ENCODE measurements at places on chromosomes 4 and X. TPM values are rescaled to one million over a fixed set of nuclear protein-coding genes. Genes with fewer than 3 reads are reported as not detected.

GRCh38 chr4:161792991-161793390, 370.8 kb downstream of the FSTL5 start:
- no peak overlapping the region for H3K4me3 ChIP-seq
- DNase-seq: no peak
- no peaks in the 10 kb centered on the region for H3K4me1 ChIP-seq

GRCh38 chr4:62288808-62289541, 1088.8 kb downstream of the ADGRL3 start:
- H3K36me3 ChIP-seq: no peaks in the 10 kb centered on the region
- H3K4me3 ChIP-seq: no peak overlapping the region

DNA sequence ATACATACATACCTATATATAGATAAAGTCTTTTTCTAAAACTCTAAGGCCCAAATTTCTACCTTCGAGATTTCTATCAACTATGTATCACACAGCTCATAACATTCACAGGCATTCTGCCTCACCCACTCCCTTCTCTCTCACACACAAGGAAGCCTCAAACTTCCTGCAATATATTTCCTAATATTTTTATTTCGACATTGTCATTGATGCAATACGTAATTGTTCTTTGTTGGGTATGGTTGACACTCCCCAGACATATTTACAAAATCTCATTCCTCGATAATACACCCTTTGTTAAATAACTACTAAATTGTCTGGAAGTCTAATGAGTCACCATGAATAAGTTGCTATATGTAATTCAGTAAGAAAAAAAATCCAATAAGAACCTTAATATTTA, 143.5 kb downstream of the HNRNPD start:
- H3K4me1 ChIP-seq: no peaks in the 10 kb centered on the region
- H3K27ac ChIP-seq: no peak overlapping the region
- H3K36me3 ChIP-seq: no peaks in the 10 kb centered on the region
- no peak for DNase-seq
- H3K27me3 ChIP-seq: no peaks in the 10 kb centered on the region

DNA sequence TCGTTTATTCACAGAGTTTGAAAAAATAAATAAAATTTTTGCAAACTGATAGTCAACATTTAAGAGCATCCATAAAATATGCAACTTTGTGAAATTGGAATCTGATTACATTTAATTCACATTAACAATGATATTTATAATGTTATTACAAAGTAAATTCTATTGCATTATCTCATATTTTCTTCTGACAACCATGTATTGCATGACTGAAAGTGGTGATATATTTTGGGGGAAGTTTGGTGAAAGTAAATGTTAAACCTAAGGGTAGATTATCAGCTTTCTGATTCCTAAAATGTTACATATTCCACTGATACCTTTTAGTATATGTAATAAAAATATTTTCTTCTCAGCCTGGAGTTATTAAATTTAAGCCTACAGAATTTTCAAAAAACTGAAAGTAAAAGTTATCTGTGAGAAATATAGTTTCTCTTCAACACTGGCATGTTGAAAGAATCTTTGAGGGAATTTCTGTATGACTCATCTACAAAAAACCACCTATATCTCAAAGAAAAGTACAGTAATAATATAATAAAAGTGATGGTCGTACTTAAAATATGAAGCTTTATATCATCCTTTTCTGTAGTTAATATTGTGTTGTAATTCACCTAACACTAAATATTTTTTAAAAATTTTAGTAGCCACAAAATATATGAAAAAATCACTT, 1179.6 kb upstream of the PCDH7 start:
- H3K27ac ChIP-seq: no peak overlapping the region
- H3K4me3 ChIP-seq: no peak overlapping the region
- no peaks in the 10 kb centered on the region for H3K27me3 ChIP-seq
- H3K36me3 ChIP-seq: no peaks in the 10 kb centered on the region
- H3K4me1 ChIP-seq: no peaks in the 10 kb centered on the region

DNA sequence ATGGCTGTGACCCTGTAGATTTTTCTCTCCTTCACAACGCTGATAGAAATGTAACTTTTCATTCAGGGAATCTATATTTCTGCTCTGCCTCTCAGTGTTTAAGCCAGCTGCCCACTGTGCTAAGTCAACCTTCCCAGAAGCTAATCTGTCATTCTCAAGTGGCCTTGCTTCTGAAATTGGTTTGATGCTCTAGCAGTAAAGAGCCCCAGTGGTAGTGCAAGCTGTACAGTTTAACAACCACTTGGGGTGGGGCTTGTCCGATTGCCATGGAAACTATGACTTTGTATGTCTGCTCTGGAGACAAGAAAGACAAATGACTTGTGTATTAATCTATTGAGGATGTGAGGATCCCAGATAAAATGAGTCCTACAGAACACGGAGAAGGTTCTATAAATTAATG, 620.9 kb upstream of the GALNT7 start:
- H3K4me3 ChIP-seq: no peak overlapping the region
- H3K27me3 ChIP-seq: no peaks in the 10 kb centered on the region
- H3K27ac ChIP-seq: no peak overlapping the region
- no peaks in the 10 kb centered on the region for H3K4me1 ChIP-seq
- H3K36me3 ChIP-seq: no peaks in the 10 kb centered on the region

DNA sequence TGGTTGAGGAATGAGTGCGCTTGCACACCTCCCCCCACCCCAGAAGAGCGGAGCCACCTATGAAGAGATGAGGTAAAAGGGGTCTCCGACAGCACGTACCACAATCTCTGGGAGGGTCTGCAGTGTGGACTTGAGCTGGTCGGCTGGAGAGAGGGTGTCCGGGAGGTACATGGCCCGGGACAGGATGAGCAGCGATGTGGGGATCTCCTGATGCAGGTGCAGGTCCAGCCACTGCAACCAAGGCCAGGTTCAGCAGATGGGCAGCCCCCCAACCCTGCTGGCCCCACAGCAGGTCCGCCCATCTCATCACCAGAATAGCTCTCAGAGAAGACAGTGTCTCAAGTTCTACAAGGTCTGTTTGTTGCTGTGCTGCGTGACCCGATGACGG, 30.4 kb downstream of the FGFR3 start:
- no peaks in the 10 kb centered on the region for H3K27me3 ChIP-seq
- H3K27ac ChIP-seq: no peak overlapping the region
- no peak for DNase-seq

STARD8 gene
- 2.9 TPM for polyA plus RNA-seq

GRCh38 chrX:49951524-49952193, 29.3 kb downstream of the CLCN5 start:
- H3K4me1 ChIP-seq: no peaks in the 10 kb centered on the region
- DNase-seq: no peak
- H3K27ac ChIP-seq: no peak overlapping the region

- H3K27me3 ChIP-seq: no peaks in the 10 kb centered on the region
- H3K4me3 ChIP-seq: no peak overlapping the region
- no peak overlapping the region for H3K27ac ChIP-seq
- DNase-seq: no peak
- no peaks in the 10 kb centered on the region for H3K36me3 ChIP-seq
Measured at GRCh38 chr4:161314371-161314770, 849.4 kb downstream of the FSTL5 start.

BEX1 gene
- 6.9 TPM for polyA plus RNA-seq

DNA sequence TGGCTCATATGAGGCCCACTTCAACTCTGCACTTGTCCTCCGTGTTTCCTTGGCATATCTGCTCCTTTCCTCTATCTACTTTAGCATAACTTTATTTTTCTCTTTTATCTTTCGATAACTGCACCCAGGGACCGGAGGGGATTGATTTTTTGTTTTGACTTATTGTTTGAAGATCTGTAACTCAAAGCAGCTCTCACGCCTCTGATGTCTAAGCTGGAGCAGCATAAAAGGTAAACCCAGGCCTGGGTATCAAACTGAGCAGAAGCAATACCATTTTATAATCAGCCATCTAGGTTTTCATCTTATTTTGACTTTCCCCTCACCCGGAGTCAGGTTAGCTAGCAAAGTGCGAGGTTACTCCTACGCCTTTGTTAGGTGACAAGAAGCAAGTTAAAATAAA, 28.4 kb downstream of the LEF1 start:
- H3K4me1 ChIP-seq: no peaks in the 10 kb centered on the region
- no peak overlapping the region for H3K27ac ChIP-seq
- no peaks in the 10 kb centered on the region for H3K36me3 ChIP-seq

GRCh38 chr4:13933191-13933590, 305.7 kb upstream of the BOD1L1 start:
- H3K4me1 ChIP-seq: no peaks in the 10 kb centered on the region
- no peaks in the 10 kb centered on the region for H3K36me3 ChIP-seq
- H3K4me3 ChIP-seq: no peak overlapping the region
- H3K27ac ChIP-seq: no peak overlapping the region
- DNase-seq: no peak
- H3K27me3 ChIP-seq: no peaks in the 10 kb centered on the region

GRCh38 chr4:174423257-174423944, 98.9 kb downstream of the HPGD start:
- H3K27ac ChIP-seq: no peak overlapping the region
- no peak for DNase-seq
- peaks cover 10% of the 10 kb centered on the region for H3K4me1 ChIP-seq
- H3K27me3 ChIP-seq: no peaks in the 10 kb centered on the region

DNA sequence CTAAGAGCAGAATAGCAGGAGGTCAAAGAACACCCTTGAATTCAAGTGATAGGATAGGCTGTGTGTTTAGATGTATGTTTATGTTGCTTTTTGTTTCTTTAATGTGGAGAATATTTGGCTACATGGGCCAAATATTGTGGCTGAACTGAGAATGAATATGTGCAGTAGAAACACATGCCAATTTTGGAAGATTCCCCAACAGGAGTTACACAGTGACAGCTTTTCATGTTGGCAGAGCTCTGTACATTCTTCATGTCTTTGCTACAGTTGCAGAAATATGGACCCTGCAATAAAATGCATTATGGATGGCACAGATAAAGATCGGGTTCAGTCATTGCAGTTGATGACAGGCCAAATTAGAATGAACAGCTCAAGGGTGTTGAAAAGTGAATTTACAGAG, 82.8 kb upstream of the SLC4A4 start:
- H3K27ac ChIP-seq: no peak overlapping the region
- no peak for DNase-seq
- H3K4me1 ChIP-seq: peaks cover 6% of the 10 kb centered on the region

DNA sequence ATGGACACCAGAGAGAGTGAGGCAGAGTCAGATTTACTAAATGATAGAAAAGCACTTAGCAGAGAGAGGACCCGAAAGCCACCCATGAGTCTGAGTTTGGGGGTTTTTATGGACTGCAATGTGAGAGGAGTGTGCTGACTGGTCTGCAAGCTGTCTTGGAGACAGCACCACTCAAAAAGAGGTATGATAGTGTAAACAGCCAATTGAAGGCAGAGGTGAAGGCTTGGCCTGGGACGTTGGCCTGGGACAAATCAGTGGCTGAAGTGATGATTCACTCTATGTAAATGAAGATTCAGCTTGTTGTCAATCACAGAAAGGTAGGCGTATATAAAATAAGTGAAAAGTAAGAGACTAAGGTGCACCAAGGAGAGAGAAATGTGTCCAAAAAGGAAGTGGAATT, 217.6 kb upstream of the ZFP42 start:
- no peak overlapping the region for H3K27ac ChIP-seq
- DNase-seq: no peak
- H3K36me3 ChIP-seq: no peaks in the 10 kb centered on the region
- H3K4me1 ChIP-seq: no peaks in the 10 kb centered on the region
- no peaks in the 10 kb centered on the region for H3K27me3 ChIP-seq

DNA sequence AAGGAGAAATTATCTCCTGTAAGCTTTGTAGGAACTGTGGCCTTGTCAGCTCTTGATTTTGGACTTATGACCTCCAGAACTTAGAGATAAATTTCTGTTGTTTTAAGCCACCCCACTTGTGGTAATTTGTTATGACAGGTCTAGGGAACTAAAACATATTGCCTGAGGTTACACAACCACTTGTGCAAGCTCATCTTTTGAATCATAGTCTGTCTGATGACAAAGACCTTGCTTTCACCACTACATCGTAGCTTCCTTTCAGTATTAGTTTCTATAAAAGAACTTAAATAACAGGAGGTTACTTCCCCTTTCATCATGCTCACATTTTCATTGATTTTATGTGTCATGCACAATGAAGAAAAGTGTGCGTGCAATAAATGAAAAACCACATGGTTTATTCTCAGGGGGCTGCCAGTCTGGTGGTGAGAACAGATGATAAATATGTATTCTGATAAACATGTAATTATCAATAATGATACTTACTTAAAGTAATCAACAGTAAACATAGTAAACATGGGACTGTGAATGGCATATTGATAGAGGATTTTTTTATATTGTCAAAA, 690.0 kb upstream of the HS3ST1 start:
- no peak overlapping the region for H3K4me3 ChIP-seq
- H3K4me1 ChIP-seq: no peaks in the 10 kb centered on the region
- H3K27ac ChIP-seq: no peak overlapping the region
- H3K36me3 ChIP-seq: no peaks in the 10 kb centered on the region
- no peaks in the 10 kb centered on the region for H3K27me3 ChIP-seq
- DNase-seq: no peak

GRCh38 chrX:747176-747575, 116.6 kb downstream of the SHOX start:
- DNase-seq: no peak
- H3K4me1 ChIP-seq: no peaks in the 10 kb centered on the region
- H3K27me3 ChIP-seq: no peaks in the 10 kb centered on the region
- H3K27ac ChIP-seq: no peak overlapping the region

GRCh38 chrX:102835504-102836146, 101.4 kb upstream of the RAB40AL start:
- H3K4me3 ChIP-seq: no peak overlapping the region
- H3K27ac ChIP-seq: no peak overlapping the region
- H3K4me1 ChIP-seq: no peaks in the 10 kb centered on the region
- H3K27me3 ChIP-seq: no peaks in the 10 kb centered on the region
- no peak for DNase-seq

DDIT4L gene
- polyA plus RNA-seq: not detected

DNA sequence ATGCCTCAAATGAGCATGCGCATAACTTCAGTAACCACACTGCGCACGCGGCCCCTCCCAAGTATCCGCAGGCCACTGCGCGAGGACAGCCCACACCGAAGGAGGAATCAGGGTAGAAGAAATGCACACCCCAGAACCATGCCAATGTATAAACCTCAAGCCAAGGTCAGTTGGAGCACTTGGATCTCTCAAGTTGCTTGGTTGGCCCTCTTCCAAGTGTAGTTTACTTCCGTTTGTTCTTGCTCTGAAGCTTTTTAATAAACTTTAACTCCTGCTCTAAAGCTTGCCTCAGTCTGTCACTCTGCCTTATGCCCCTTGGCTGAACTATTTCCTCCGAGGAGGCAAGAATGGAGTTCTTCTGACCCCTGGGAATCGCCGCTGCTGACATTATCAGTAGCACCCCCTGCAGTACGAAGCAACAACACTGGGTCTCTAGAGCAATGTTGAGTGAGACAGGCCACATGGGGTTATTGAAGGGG, 22.0 kb upstream of the SPINK2 start:
- H3K4me1 ChIP-seq: no peaks in the 10 kb centered on the region
- no peak overlapping the region for H3K27ac ChIP-seq
- no peak for DNase-seq
- H3K4me3 ChIP-seq: no peak overlapping the region
- H3K27me3 ChIP-seq: no peaks in the 10 kb centered on the region
- H3K36me3 ChIP-seq: no peaks in the 10 kb centered on the region

GRCh38 chr4:89868999-89869589, 25.6 kb upstream of the MMRN1 start:
- no peak overlapping the region for H3K4me3 ChIP-seq
- H3K27ac ChIP-seq: no peak overlapping the region
- no peaks in the 10 kb centered on the region for H3K4me1 ChIP-seq

Data from sigmoid colon (tissue), 7 donors.